ENCODE measurements at places on chromosomes 4 and X.
A peak's percentile ranks its signal among the peaks of the same experiment; 100 is the strongest.

DNA sequence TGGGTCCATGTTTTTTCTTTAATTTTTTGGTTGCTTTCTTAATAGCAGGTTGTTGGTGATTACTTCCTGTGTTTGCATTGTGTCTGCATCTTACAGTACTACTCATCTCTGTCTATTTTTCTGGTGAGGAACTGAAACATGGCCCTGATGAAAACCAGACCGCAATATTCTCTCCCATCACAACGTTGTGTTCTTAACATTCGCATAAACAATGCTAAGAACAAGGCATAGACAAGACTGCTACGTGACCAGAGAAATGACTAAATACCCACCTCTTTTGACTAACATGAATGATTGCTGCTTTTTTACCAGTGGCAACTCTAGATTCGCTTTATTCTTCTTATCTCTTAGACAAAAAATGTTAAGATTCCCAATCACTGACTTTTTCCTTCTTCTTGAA lies 179.1 kb downstream of the GC start:
- no peak for DNase-seq

DNA sequence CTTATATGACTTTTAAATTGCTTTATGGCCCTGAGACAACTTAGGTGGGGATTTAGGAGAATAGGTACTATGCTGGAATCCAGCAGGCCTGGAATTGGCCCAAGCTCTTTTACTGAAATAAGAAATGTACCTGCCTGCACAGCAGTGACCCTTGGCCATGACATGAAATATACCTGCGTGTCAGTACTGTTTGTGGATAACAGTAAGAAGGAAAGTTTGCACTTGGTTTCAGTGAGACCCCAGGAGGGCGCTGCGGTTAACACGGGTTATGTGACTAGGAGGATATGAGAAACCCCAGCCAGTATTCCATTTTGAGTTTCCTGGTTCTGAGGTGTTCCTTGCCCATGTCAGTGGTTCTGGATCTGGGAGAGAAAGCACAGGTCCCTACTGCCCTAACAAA lies 5.3 kb downstream of the MTM1 start:
- peak; percentile 4 for DNase-seq

- no peak for DNase-seq
These were observed 48.5 kb upstream of the IL15 start for GRCh38 chr4:141587897-141588296.

GRCh38 chr4:41281038-41281634 lies 24.4 kb downstream of the UCHL1 start:
- DNase-seq = no peak

GRCh38 chr4:8028884-8029568 lies 89.4 kb upstream of the AFAP1 start:
- DNase-seq = no peak

GRCh38 chr4:23413631-23414030 lies 476.2 kb downstream of the PPARGC1A start:
- no peak for DNase-seq

DNA sequence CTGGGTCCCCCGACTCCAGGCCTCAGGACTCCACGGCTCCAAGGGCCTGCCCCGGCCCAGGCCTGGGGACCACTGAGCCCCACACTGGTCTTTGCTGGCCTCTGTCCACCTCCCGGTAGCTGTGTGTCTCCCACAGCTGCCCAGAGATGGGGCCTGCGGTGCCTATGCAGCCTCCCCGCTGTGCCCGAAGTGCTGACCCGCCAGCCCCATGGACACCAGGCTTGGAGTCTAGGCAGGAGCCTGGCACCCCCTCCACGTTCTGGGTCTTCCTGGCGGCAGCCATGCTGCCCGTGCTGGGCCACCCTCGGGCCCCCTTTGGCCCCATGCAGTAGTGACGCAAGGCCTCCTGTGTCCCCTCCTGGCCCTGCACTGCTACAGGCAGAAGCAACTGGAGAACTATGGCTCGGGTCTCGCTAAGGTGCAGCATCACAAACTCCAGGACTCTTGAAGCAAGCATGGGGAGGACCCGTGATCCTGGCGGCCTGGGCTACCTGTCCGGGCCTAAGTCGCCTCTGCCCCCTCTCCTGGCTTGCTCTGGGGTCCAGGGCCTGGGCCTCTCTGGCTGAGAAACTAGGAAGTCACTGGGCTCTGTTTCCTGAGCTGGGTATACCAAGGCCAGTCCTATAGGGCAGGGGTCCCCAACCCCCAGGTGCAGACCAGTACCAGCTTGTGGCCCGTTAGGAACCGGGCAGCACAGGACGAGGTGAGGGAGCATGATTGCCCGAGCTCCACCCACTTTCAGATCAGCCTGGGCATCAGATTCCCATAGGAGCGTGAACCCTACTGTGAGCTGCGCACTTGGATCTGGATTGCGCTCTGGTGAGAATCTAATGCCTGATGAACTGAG lies 917 bp downstream of the MYL5 start:
- DNase-seq = no peak

- no peak for DNase-seq
These were observed 328.0 kb upstream of the BOD1L1 start for GRCh38 chr4:13955551-13955950.
